ENCODE measurements at places on chromosomes 4 and X.

GRCh38 chr4:114282937-114283336, 303.5 kb upstream of the ARSJ start:
- no peak for DNase-seq

DNA sequence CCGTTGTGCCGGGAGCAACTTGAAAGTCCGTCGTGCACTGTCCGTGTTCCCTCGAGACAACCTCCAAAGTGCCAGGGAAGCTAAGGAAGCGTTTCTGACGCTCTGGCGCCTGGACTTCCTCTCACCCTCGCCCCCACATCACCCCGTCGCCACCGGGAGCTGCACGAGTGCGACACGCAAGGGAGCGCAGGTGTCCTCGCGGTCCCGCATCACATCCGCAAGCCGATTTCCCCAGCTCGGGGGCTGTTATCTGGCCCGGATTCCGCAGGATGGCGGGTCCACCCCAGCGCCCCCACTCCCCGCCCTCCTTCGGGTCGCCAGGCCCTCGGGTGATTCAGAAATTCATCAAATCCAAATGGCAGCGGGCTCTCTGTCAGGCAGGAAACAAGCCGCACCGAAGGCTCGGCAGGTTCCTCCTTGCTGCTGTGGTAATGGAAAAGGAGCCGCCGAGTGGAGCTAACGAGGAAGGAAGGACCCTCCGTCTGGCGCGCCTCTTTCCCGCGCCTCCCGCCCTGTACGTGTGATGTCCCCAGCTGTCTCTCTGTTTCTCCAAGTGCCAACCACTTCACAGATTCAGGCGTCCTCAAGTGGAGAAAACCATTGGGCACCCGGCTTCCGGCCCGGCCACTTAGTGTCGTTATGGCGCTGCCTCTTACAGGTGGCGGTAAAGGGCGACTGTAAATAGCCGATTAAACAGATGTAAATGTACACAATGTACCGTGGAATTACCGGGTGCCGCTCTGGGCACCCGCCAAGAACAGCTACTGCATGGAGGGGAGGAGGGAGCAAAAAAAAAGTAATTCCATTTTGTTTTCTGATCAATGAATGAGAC, 921 bp upstream of the SETD7 start:
- DNase-seq = peak; percentile 68

- no peak for DNase-seq
These were observed 37.4 kb upstream of the NDST3 start for GRCh38 chr4:117996891-117997290.

- no peak for DNase-seq
These were observed 152.2 kb upstream of the PPARGC1A start for GRCh38 chr4:24042094-24042493.

- DNase-seq = no peak
These were observed 342.1 kb upstream of the CTSO start for GRCh38 chr4:156295676-156296195.

DNA sequence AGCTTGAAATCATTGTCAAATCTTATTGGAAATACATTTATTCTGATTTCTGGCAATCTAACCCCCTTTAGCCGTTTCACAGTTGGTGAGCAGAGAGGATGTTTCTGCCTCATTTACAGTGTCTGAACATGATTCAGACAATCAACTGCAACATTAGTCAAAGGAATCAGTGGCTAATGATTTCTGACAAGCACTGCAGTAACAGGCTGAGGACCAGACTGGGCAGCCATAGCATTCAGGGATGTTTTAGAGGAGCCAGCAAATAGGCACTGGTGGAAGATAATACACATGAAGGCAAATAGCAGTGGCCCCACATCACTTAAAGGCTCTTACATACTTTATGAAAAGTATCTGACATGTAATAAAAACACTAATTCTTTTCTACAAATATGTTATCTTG, 102.8 kb downstream of the TTC29 start:
- DNase-seq = no peak

- no peak for DNase-seq
These were observed 2308.1 kb upstream of the AGA start for GRCh38 chr4:179750374-179750773.

DNA sequence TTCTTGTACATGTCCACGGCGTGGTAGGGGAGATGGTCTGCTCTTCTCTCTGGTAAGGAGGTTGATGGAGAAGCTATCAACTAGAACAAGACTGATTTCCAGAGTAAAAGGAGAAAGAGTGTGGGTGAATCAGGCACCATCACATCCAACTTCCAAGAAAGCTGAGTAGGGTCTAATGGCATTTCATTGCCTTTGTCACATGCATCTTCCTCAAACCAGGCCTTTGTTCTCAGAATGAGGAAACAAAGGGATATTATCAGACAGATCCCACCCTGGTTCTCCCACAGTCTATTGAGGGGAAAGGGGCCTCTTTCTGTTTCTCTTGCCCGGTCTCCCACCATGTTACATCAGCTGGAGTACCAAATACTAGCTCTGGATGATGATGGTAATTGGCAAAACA, 160.2 kb upstream of the RBPJ start:
- no peak for DNase-seq

GRCh38 chr4:140239311-140239710, 85.3 kb upstream of the MAML3 start:
- no peak for DNase-seq

DNA sequence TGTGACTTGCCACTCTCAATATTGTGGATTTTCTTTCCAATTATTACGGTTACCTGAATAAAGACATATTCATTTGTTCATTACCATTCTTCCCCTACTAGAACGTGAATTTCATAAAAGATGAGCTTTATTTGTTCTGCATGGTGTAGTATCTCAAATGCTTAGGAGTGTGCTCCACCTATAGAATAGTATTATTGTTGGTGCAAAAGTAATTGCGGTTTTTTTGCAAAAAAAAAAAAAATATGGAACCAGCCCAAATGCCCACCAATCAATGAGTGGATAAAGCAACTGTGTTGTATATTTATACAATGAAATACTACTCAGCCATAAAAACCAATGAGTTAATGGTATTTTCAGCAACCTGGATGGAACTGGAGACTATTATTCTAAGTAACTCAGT, 525.5 kb upstream of the PRKX start:
- no peak for DNase-seq

DNA sequence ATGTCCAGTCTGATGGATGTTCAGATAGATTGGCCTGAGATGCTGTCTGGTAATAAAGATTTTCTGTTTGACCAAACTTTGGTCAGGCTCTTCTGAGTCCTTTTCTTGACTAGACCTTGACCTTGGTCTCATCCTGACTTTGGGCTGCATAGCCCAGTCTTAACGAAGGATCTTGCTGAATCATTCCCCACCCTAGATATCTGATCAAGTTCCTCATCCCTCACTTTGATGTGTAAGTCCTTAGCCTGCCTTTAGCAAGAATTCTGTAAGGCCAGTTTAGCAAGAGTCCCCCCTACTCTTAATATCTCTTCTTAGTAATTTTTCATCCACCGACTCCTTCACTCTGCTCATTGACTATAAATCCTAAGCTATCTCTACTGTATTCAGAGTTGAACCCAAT, 244.4 kb upstream of the JADE1 start:
- no peak for DNase-seq

DNA sequence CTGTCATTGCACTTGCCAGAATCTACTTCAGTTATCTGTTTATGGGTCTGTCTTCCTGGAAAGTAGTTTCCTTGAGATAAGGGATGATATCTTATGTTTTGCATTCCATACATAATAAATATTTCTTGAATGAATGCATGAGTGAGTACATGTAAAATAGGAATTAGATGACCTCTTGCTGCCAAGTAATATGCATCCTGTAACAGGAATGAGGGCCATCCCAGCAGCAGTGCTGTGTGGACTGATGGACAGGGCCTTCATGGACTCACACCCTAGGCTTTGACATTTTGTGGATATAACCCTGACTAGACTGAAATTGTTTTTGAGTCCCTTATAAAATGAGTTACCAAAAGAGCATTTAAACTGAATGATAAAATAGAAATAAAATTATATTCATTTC, 77.2 kb upstream of the NEIL3 start:
- no peak for DNase-seq

DNA sequence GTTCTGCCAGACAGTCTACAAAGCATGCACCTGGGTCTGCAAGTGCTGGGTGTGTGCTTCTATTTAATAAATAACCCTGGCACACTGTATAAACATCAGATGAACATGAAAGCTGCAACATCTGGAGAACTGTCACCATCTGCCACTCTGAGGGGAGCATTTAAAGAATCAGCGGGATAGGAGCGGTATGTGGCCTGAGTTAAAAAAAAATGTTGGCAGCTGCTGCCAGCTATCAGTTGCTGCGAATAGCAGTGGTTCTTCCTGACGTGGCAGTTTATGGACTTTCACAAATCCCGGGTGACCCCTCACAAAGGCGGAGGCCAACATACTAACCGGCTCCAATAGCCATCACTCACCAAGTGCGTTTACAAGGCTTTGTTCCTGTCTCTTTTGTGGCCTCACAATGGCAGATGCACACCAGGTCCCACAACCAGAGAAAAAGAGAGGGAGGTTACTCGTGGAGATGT, 95.1 kb downstream of the RASL11B start:
- peak; percentile 66 for DNase-seq

DNA sequence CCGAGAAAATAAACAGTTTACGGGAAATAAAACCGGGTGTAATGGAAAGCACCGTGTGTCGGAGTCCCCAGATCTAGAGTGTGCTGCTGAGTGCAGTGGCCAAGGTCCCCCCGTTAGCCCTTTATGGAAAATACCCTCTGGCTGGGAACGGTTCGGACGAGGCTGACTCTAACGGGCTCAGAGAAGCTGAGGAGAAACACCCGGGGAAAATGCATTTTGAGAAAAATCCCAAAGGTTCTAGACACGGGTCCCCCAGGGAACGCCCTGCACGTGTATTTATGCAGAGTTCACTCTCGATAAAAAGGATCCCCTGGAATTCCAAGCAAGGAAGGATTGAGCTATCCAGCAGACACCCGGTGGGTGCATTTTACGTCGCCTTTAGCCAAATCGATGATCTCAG, 177.2 kb downstream of the CRLF2 start:
- DNase-seq = no peak

GRCh38 chrX:114675365-114675764, 91.5 kb downstream of the HTR2C start:
- peak; percentile 10 for DNase-seq

GRCh38 chrX:104745152-104745551, 179.2 kb downstream of the IL1RAPL2 start:
- DNase-seq = no peak

GRCh38 chrX:1076871-1077651, 135.4 kb downstream of the CRLF2 start:
- no peak for DNase-seq

DNA sequence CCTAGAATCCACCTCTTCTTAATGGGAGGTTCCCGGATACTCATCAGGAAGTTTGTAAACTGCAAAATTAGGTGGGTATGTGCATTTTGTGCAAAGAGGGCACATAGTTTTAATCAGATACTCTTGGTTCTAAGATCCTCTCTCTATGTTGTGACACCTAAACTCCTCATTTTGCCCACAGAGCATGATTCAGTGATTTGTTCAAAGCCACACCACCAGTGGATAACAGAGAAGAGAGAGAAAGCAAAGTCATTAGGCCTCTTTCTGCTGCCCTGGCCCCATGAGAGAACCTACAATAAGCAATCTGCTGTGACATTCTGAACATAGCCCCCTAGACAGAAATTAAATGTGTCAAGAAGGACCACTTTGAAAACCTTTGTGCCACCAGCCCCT, 72.3 kb upstream of the STIM2 start:
- no peak for DNase-seq

GRCh38 chr4:102638621-102639020, 122.1 kb downstream of the MANBA start:
- peak; percentile 3 for DNase-seq

- no peak for DNase-seq
These were observed 146.3 kb upstream of the STX18 start for GRCh38 chr4:4687935-4688727.

DNA sequence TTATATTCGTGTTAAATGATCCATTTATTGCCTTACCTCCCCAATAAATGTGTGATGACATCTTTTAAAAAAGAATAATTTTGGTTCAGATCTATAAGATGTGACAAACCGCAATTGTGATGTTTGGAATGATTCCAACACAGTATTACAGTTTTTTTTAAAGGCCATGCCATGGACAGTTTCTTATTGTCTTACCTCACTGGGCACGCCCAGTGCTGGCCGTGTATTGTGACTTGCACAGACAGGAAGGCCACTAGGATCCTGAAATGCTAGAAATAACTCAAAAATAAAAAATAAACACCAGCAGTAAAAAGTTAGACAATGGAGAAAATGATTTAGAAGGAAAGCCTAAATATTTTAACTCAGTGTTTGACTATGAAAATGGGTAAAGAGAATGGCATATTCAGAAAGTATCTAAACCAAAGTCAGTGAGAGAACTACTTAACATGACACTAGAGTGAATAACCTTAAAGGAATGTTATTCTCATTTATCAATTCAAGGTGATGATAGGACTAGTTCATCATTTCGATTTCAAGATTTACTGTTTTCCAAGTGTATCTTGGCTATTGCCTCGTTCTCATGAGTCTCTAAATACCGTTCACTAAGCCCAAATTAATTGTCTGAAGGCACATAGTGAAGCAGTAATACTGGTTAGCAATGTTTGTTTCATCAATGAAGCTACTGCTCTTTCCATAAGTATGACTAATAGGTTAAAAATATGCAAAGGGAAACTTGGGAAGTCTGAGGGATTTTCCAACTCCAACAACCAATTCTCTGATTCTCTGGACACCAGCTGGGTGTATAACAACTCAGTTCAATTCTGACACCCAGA, 46.1 kb upstream of the VEGFC start:
- DNase-seq = no peak

GRCh38 chr4:126958482-126958881, 674.3 kb upstream of the INTU start:
- no peak for DNase-seq

- peak; percentile 89 for DNase-seq
These were observed 17.7 kb upstream of the N4BP2 start for GRCh38 chr4:40038977-40039376.

GRCh38 chr4:123749383-123749782, 352.8 kb downstream of the SPRY1 start:
- no peak for DNase-seq

- no peak for DNase-seq
These were observed 66.3 kb downstream of the WWC2 start for GRCh38 chr4:183165376-183165775.

DNA sequence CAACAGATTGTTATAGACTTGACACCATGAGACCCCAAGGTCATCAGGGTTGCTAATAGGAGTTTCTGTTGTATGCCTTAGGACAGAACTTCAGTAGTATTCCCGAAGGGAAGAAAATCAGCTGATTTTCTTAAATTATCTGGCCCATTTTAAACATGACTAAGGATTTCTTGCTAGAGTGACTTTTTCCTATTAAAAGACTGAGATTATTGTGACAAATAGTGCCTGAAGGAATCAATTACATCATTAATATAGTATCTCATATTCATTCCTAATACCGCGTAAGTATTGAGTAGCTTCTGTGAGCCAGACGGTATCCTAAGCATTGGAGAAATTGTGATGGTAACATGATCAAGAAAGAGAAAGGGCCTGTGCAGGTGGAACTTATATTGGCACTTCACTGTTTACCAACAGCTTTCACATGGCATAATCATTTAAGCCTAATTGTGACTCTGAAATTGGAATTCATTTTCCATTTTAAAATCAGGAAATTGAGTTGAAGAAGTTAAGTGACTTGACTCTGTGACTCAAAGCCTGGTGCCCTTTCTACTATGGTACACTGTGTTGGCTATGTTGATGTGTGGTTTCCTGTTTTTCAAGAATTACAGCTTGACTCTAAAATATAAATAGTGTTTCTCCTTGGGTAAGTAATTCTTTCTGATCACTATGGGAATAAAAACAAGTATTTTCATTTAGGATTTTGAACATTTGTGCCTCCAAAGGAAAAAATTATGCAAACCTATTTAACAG, 4.1 kb downstream of the AFF1 start:
- DNase-seq = no peak

- no peak for DNase-seq
These were observed 6.7 kb upstream of the UCP1 start for GRCh38 chr4:140575489-140575888.
